ENCODE measurements at places on chromosomes 4 and X. TPM values are rescaled to one million over a fixed set of nuclear protein-coding genes. Genes with fewer than 3 reads are reported as not detected.
A peak's percentile ranks its signal among the peaks of the same experiment; 100 is the strongest.

- no peak for DNase-seq
These were observed 328.5 kb upstream of the FGF16 start for GRCh38 chrX:77118686-77119085.

- DNase-seq: no peak
These were observed 314.1 kb upstream of the PPARGC1A start for GRCh38 chr4:24203926-24204325.

TMEM144 gene
- total RNA-seq: 3.3 TPM

GRCh38 chr4:70559211-70559830 lies 32.7 kb upstream of the AMBN start:
- no peak for DNase-seq

- DNase-seq: peak; percentile 8
These were observed 822.3 kb upstream of the TENM3 start for GRCh38 chr4:181420950-181421349.

BEX5 gene
- 2.0 TPM for total RNA-seq

PRR32 gene
- not detected for total RNA-seq

- no peak for DNase-seq
These were observed 318.2 kb downstream of the CCSER1 start for GRCh38 chr4:90445380-90445779.

DNA sequence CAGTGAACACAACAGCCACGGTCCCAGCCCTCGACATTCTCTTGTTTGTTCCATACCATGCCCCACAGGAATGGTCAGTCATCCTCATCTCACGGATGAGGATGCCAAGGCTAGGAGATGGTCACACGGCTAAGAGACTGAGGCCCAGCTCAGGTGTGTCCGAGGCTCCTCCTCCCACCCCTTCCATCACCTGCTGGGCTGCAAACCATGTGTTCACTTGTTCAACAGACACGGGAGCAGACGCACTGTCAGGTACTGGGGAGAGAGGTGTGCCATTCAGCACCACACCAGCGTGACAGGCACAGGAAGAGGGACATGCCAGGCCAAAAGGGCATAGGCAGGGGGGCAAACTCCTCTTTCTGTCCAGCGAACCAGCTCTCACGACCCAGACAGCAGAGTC lies 45.9 kb downstream of the ABLIM2 start:
- no peak for DNase-seq

GRCh38 chrX:46693149-46693548 lies 65.8 kb downstream of the SLC9A7 start:
- no peak for DNase-seq

- no peak for DNase-seq
These were observed 123.0 kb upstream of the AP1S2 start for GRCh38 chrX:15977644-15978043.

GRCh38 chr4:170139764-170140163 lies 50.0 kb upstream of the AADAT start:
- no peak for DNase-seq

ASB5 gene
- 33.5 TPM for total RNA-seq

- DNase-seq: no peak
These were observed 29.4 kb upstream of the NEUROG2 start for GRCh38 chr4:112545346-112545745.

GRCh38 chr4:55635282-55635681 lies 816 bp downstream of the NMU start:
- DNase-seq: no peak
